ENCODE measurements at places on chromosomes 2 and 18. TPM values are rescaled to one million over a fixed set of nuclear protein-coding genes. Genes with fewer than 3 reads are reported as not detected.
A peak's percentile ranks its signal among the peaks of the same experiment; 100 is the strongest.

DNA sequence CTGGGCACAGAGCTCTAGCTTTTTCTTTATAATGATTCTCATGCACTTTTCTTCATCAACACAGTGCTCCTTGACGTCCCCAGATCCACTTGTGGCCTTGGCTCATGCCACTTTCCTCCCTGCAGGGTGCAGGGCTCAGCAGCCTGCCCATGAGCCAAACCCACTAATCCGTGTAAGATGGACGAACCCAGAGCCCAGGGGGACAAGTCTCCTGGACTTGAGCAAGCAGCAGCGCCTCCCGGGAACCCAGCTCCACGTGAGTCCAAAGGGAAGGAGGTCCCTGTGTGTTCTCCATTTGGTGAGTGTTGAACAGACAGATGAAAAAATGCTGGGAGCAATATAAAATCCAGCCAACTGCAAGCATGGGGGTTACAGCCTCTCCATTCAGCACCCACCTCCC, 470.6 kb upstream of the HS6ST1 start:
- DNase-seq = no peak

- no peak for DNase-seq
Observed at GRCh38 chr2:74873012-74873665, 39.2 kb downstream of the HK2 start.

- no peak for DNase-seq
Observed at GRCh38 chr2:128984855-128985254, 666.2 kb upstream of the HS6ST1 start.

- DNase-seq = no peak
Observed at GRCh38 chr2:14223576-14223975, 408.9 kb upstream of the LRATD1 start.

- DNase-seq = no peak
Observed at GRCh38 chr2:78293768-78294167, 731.7 kb upstream of the REG3G start.

DNA sequence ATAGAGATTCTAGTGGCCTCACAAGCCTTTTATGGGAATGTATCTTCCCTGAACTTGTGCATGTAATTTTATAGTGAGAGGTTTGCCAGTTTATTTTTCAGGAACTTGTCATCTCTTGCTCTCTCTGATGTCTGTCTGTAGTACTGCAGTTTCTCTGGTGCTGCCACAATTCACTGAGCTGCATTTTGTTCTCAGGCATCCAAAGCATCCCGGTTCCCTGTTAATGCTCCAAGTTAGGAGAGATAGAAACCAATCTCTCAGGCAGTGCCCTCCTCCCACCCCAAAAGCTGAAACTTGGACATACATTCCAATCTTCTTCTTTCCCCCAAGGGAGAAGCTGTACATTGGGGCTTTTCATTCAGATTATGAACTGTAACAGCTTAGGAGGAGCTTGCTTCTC, 30.1 kb upstream of the GRB14 start:
- DNase-seq = peak; percentile 33

DNA sequence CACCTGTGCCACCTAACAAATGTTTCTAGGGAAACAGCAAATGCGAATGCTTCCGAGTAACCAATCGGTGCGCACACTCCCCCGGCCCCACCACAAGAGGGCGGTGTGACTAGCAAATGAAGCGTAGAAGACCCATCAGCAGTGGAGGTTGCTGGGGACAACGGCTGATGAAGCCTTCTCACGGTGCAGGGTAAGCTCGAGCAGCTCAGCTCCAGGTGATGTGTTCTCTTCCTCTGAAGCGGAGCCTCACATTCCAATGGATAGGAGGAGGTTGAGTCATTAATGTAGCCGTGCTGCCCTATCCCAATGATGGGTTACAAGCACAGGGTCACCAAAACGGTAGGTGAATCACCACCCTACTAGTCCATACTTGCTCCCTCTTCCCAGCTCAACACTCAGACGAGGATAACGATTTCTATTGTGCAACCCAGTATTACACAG, 127.6 kb upstream of the TWIST2 start:
- DNase-seq = peak; percentile 90

DNA sequence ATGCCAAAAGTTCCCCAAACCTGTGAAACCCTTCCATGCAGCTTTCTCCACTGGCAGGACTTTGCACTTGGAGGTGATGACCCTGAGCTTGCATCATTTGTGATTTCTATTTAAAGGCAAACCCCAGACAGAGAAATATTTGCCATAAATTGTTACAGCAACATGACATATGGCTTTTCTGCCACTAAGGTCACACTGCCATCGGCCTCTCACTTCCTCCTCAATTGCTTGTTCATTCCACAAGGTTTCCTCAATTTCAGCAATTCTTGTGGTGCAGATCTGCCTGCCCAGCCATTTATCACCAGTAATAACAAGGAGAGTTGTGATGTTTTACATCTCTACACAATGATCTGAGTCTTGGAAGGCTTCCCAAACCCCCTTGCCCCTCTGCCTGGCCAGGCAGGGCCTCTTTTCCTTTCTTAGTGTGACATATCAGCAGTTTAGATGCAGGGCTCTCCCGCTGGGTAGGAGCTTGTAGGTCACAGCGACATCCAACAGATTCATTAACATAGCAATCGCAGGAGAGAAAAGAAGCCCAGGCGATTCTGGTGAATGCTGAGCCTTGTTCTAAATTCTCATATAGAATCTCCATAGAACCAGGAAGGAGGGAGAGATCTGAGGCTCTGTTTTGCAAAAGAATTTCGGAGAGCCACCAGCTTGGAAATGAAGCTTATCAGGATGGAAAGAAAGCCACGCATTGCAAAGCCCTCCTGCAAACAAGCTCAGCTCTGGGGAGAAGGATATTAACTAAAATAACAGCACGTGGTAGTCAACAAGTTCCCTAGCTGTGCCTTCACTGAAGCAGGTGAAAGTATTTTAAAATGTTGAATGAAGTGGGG, 46.7 kb upstream of the ITGA6 start:
- DNase-seq = peak; percentile 93

DNA sequence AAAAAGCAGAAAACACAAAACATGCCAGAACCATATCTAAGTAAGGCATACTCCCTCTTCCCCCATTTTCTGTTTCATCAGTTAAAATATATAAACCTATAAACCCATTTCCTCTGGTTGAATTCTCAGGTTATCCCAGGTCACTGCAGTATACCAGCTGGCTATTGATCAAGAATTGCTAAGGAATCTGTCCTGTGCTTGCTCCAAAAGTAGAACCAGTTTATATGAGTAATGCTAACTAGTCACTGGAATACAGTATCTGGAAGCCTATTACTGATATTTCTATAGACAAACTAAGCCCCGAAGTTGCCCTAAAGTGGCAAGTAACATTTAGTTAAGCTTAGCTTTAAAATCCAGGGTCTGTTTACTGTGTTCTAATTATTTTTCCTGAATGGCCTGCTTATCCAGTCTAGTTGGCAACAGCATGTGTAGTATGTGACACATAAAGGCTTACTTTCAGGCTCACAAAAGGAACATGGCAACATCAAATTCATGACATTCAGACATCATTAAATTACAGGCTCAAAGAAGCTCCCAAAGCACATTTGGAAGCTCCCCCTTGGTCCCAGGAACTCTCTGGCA, 102.9 kb upstream of the ARL5A start:
- DNase-seq = no peak

- DNase-seq = no peak
Observed at GRCh38 chr2:54382601-54383000, 73.5 kb upstream of the SPTBN1 start.

- DNase-seq = no peak
Observed at GRCh38 chr2:3467654-3468053, 51.7 kb downstream of the ADI1 start.

DNA sequence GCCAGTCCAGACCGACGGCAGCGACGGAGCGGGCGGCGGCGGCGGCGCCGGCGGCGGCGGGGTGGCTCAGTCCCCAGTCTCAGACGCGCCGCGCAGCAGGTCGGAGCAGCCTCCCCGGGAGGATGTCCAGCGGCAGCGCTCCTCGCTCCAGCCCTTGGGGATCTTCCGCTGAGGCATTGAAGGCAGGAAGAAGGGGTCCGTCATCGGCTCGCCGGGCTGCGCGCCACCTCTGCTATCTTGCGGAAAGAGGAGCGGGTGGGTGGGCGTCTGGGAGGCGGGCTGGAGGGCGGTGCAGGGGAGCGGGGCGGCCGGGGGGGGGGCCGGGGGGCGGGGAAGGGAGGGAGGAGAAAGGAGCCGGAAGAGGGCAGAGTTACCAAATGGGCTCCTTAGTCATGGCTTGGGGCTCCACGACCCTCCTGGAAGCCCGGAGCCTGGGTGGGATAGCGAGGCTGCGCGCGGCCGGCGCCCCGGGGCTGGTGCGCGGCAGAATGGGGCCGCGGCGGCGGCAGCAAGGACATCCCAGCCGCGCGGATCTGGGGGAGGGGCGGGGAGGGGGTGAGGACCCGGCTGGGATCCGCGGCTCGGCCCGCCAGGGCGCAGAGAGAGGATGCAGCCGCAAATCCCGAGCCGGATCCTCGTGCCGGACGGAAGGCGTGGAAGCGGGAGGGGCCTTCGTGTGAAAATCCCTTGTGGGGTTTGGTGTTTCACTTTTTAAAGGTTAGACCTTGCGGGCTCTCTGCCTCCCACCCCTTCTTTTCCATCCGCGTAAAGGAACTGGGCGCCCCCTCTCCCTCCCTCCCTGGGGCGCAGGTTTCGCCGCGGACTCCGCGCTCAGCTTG, at the start of gene NETO1:
Gene NETO1, minus strand, starts transcription at position 242 of the 839 bp plus-strand sequence. CDS start 696 bp downstream, outside the sequence.
- DNase-seq = peak; percentile 71

- no peak for DNase-seq
Observed at GRCh38 chr18:25240420-25240770, 111.6 kb downstream of the ZNF521 start.

- DNase-seq = no peak
Observed at GRCh38 chr18:22302144-22302543, 115.6 kb downstream of the CTAGE1 start.

- DNase-seq = no peak
Observed at GRCh38 chr2:160022162-160022561, 40.3 kb downstream of the PLA2R1 start.

DNA sequence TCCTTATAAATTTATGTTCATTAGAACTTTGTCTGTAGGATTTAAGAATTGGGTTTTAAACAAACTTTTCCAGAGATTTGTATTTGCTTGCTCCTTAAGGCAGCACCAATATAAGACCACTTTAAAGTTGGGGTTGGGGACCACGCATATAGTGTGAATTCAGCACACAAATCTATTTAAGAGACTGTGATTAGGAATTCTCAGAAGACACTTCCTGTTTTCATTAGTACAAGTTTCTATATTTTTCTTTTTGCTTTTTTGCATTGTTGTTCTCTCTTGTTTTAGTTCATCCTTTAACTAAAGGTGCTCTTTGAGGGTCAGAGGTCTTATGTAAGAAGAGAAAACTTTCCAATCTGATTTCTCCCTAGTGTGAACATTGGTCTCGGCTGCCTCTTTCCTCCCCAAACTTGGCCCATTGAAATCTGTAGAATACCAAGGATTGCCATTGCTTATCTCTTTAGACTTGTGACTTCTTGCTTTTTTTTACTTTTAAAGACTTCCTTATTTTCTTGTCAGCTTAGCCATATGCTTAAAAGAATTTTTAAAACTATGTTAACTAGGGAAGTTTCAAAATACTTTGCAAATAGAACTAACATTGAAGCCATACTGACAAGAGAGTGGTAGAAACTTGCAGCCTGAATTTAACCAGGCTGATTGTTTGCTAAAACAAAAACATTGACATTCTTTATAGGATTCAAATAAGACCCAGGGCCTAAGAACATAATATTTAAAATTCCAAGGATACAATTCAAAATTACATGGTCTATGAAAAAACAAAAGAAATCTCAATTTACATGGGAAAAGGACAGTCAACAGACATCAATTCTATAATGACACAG, 264.1 kb upstream of the FN1 start:
- DNase-seq = no peak

GRCh38 chr2:201816657-201817575, 10.6 kb downstream of the CDK15 start:
- DNase-seq = no peak

GRCh38 chr2:8352296-8352695, 329.6 kb upstream of the ID2 start:
- DNase-seq = no peak

GRCh38 chr2:23449413-23449812, 64.4 kb downstream of the KLHL29 start:
- DNase-seq = no peak

DNA sequence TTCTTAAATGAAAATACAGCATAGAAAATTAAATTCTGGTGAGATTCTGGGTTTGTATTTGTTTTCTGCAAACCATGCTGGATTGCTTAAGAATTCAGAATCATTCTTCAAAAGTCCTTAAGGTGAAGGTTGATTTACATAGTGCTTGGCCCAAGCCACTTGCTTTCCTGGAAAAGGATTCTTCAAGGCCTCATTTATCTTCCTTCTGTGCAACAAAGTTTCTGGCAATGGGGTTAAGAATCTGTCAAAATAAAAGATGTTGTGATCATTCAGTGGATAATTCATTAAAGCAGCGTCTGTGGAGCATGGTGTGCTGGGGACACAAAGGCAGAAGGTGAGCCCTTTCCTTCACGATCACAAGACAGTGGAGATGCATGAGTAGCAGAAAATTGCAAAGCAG, 351.9 kb downstream of the GALR1 start:
- DNase-seq = no peak

DNA sequence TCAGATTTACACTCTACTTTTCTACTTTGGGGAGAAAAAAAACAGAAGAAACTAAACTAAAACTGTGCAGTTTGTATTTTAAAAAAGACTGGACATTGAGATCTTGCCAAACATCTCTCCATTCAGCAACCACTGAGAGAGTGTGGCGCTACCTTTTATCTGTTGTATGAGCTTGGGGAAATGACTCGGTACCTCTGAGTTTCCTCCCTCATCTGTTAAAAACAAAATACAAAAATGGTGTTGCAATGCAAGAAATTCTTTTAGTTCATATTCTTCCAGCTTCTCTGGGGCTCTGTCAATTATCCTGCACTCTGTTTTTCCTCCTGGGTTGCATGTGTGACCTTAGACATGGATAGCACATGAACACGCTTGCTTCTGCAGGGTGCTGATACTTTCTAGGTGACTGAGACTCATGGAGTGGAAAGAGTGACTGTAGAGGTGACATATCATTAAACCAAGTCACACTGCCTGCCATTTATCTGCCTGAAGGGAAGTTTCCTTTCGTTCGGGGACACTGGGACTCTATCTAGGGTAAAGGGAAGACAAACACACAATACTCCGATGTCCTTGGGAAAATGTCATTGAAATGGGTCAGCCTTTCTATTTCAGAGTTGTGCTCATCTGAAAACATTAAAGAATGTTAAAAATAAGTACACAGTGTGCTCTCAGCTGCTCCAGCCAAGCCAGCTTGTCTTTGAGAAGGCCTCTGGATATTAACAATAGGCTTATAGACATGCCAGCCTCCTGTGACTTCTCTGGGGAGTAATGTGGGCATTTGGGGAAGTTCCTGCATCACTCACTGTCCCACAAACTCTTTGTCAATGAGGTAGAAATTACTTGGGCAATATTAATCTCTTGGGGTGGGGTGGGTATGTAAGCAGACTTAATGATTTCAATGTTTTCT, 91.4 kb downstream of the TRIB2 start:
- DNase-seq = no peak

- no peak for DNase-seq
Observed at GRCh38 chr18:54197747-54198411, 26.6 kb downstream of the MBD2 start.

Gene CCNT2
- 39.3 TPM for total RNA-seq

Gene CABLES1
- total RNA-seq = 24.1 TPM

Gene HOXD10
- total RNA-seq = not detected

Gene ZNF532
- total RNA-seq = 254 TPM

Gene CYRIA
- 2.3 TPM for total RNA-seq

Gene TUBA4B
- total RNA-seq = not detected

Gene GBX2
- total RNA-seq = 0.31 TPM

Gene CRYGB
- total RNA-seq = not detected

Gene RPRM
- 38.4 TPM for total RNA-seq

Gene NEUROD1
- total RNA-seq = not detected

Measured in H9 (cell line).